Heart right ventricle (tissue), 16 donors: ENCODE measurements at places on chromosomes 4 and X. TPM values are rescaled to one million over a fixed set of nuclear protein-coding genes. Genes with fewer than 3 reads are reported as not detected.
A peak's percentile ranks its signal among the peaks of the same experiment; 100 is the strongest.

DNA sequence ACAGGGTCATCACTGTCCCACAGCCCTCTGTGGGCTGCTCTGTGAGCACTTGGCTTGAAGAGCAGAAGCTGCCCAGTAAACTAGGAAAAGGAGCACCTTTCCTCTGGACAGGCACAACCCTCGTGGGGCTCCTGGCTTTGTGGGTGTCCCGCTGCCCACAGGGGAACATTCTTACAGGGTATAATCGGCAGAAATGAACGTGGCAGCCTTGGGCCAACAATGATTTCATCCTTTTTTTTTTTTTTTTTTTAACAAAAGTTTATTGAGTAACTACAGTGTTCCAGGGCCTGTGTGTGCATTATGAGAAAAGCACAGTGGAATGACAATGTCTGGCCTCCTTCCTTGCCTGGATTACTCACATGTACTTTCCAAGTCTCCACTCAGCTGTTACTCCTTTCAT is 197.2 kb downstream of the PDGFC start:
- peaks cover 25% of the 10 kb centered on the region for H3K4me1 ChIP-seq
- no peak for DNase-seq
- H3K4me3 ChIP-seq, result no peak overlapping the region
- no peak overlapping the region for H3K27ac ChIP-seq
- H3K36me3 ChIP-seq, result no peaks in the 10 kb centered on the region

- DNase-seq, result no peak
- H3K4me1 ChIP-seq, result no peaks in the 10 kb centered on the region
- no peak overlapping the region for H3K4me3 ChIP-seq
- no peaks in the 10 kb centered on the region for H3K27me3 ChIP-seq
- H3K36me3 ChIP-seq, result no peaks in the 10 kb centered on the region
Measured at GRCh38 chr4:144591401-144591800, 54.6 kb upstream of the HHIP start.

GRCh38 chr4:4430492-4431195 is 43.7 kb downstream of the NSG1 start:
- no peak for DNase-seq
- H3K27ac ChIP-seq, result no peak overlapping the region
- no peak overlapping the region for H3K4me3 ChIP-seq
- H3K36me3 ChIP-seq, result no peaks in the 10 kb centered on the region

GRCh38 chrX:68831405-68832100 is 2.7 kb downstream of the EFNB1 start:
- H3K27ac ChIP-seq, result peak overlapping the region; percentile 28
- peaks cover under 1% of the 10 kb centered on the region for H3K36me3 ChIP-seq
- peak overlapping the region; percentile 84 for H3K4me3 ChIP-seq
- no peak for DNase-seq

GRCh38 chrX:30190426-30190825 is 24.9 kb upstream of the MAGEB2 start:
- H3K36me3 ChIP-seq, result no peaks in the 10 kb centered on the region
- no peaks in the 10 kb centered on the region for H3K27me3 ChIP-seq
- no peaks in the 10 kb centered on the region for H3K4me1 ChIP-seq
- no peak overlapping the region for H3K4me3 ChIP-seq
- no peak overlapping the region for H3K27ac ChIP-seq

- no peaks in the 10 kb centered on the region for H3K27me3 ChIP-seq
- H3K4me1 ChIP-seq, result peaks cover 10% of the 10 kb centered on the region
- no peaks in the 10 kb centered on the region for H3K36me3 ChIP-seq
- no peak overlapping the region for H3K4me3 ChIP-seq
- no peak overlapping the region for H3K27ac ChIP-seq
Measured at GRCh38 chr4:185997296-185997695, 71.7 kb upstream of the TLR3 start.

GRCh38 chrX:38664285-38664684 is 102.9 kb downstream of the TSPAN7 start:
- H3K4me1 ChIP-seq, result no peaks in the 10 kb centered on the region
- H3K27me3 ChIP-seq, result no peaks in the 10 kb centered on the region
- H3K27ac ChIP-seq, result no peak overlapping the region

- H3K36me3 ChIP-seq, result no peaks in the 10 kb centered on the region
- H3K27ac ChIP-seq, result no peak overlapping the region
- H3K4me3 ChIP-seq, result no peak overlapping the region
- H3K27me3 ChIP-seq, result no peaks in the 10 kb centered on the region
- no peaks in the 10 kb centered on the region for H3K4me1 ChIP-seq
Measured at GRCh38 chrX:34381241-34381640, 249.1 kb upstream of the FAM47A start.

DNA sequence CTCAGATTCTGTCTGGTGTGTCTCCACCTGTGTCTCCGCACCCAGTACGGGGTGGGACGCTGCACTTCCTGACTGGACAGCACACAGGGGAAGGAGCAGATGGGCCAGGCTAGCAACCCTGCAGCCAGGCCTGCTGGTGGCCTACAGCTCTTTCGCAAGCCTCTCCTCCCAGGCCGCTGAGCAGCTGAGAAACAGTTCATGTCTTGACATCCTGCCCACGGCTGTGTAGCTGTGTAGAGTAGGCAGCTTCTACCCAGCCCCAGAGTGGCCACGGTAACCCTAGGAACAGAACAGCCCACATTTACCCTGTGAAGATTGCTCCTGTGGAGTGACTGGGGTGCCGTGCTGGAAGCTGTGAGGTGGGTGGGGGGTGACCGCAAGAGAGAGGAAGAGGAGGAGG is 38.9 kb downstream of the CCNQ start:
- no peak overlapping the region for H3K4me3 ChIP-seq
- no peak for DNase-seq
- H3K4me1 ChIP-seq, result no peaks in the 10 kb centered on the region
- no peak overlapping the region for H3K27ac ChIP-seq
- no peaks in the 10 kb centered on the region for H3K27me3 ChIP-seq

GRCh38 chr4:6049985-6050384 is 31.8 kb upstream of the C4orf50 start:
- no peaks in the 10 kb centered on the region for H3K4me1 ChIP-seq
- H3K36me3 ChIP-seq, result no peaks in the 10 kb centered on the region
- H3K4me3 ChIP-seq, result no peak overlapping the region
- DNase-seq, result no peak
- peaks cover 24% of the 10 kb centered on the region for H3K27me3 ChIP-seq

- no peaks in the 10 kb centered on the region for H3K36me3 ChIP-seq
- H3K4me3 ChIP-seq, result peak overlapping the region; percentile 41
- H3K27ac ChIP-seq, result no peak overlapping the region
- no peak for DNase-seq
Measured at GRCh38 chr4:133147921-133148689, 989 bp upstream of the PCDH10 start.

DNA sequence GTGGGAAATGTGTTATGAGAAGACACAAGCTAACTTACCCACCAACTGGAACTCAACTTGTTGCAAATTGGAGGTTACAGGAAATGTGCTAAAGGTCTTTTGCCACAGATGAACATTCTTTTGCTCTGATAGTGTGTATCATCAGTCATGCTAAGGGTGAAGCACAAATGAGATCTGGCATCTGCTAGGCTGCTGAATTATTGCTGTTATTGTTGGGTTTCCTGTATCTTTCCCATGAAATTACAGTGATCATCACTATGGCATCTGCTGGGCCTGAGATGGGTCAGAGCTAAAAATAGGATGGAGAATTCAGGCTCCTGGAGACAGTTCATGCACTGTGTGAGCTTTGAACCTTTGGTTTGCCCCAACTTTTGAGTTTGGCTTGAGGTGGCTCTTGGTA is 124.5 kb downstream of the NPNT start:
- no peak overlapping the region for H3K27ac ChIP-seq
- no peaks in the 10 kb centered on the region for H3K36me3 ChIP-seq
- no peak for DNase-seq
- peaks cover 3% of the 10 kb centered on the region for H3K4me1 ChIP-seq

GRCh38 chrX:10798041-10798440 is 177.7 kb upstream of the MID1 start:
- no peaks in the 10 kb centered on the region for H3K4me1 ChIP-seq
- no peaks in the 10 kb centered on the region for H3K27me3 ChIP-seq
- H3K4me3 ChIP-seq, result no peak overlapping the region

DNA sequence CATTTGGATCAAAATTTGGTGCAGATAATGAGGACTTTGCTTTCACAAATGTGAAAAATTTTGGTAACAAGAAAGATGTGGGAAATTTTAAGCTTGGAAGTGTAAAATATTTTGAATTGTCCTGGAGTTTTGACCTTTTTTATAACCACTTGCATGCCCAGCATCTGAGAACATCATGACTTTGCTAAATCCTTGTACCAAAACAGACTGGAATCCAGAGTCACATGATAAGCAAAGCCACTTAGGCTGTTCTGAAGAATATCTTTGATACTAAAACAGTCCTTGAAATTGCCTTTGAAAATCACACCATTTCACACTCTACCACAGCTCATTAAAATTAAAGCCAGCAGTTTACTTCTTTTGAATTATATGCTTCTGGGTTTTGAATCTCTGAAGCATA is 2.5 kb upstream of the PPM1K start:
- peak overlapping the region; percentile 76 for H3K27ac ChIP-seq
- no peaks in the 10 kb centered on the region for H3K27me3 ChIP-seq

GRCh38 chrX:51215266-51215665 is 117.4 kb upstream of the NUDT10 start:
- no peaks in the 10 kb centered on the region for H3K36me3 ChIP-seq
- H3K27ac ChIP-seq, result no peak overlapping the region
- no peak for DNase-seq
- no peaks in the 10 kb centered on the region for H3K4me1 ChIP-seq
- no peak overlapping the region for H3K4me3 ChIP-seq

DNA sequence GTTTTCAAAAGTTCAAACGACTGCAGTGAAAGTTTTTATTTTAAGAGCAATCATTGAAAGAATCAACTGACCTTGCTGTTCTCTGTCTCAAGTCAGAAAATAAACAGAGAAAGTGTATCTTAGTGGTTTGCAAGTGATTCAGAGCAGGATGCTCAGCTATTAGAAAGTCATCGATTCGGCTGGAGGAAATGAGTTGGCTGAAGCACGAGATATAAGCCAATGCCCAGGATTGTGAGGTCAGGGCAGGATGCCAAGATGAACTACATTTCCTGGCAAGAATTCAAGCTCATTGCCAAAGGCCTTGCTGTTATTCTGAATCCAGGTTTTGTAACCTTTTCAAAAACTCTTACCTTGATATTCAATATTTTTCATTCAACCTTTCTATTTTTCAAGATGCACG is 541.4 kb upstream of the BOD1L1 start:
- H3K27me3 ChIP-seq, result no peaks in the 10 kb centered on the region
- no peaks in the 10 kb centered on the region for H3K36me3 ChIP-seq
- H3K4me1 ChIP-seq, result no peaks in the 10 kb centered on the region
- no peak overlapping the region for H3K27ac ChIP-seq

GRCh38 chr4:99359480-99360204 is 7.1 kb upstream of the ADH1C start:
- no peaks in the 10 kb centered on the region for H3K27me3 ChIP-seq
- H3K27ac ChIP-seq, result no peak overlapping the region
- no peak for DNase-seq

The CYSLTR1 gene
- total RNA-seq, result 1.3 TPM

The TET2 gene
- total RNA-seq, result 16.8 TPM

The RPL10 gene
- 1,936 TPM for total RNA-seq

The PNPLA4 gene
- total RNA-seq, result 35.7 TPM

The ADRA2C gene
- 5.0 TPM for total RNA-seq

The ODAPH gene
- not detected for total RNA-seq

The TRIM61 gene
- total RNA-seq, result 2.2 TPM

The NAA11 gene
- not detected for total RNA-seq

The FAM236A gene
- total RNA-seq, result not detected

The STPG2 gene
- 0.39 TPM for total RNA-seq
